Liver (tissue), 10 donors: ENCODE measurements at places on chromosomes 7 and 10. TPM values are rescaled to one million over a fixed set of nuclear protein-coding genes. Genes with fewer than 3 reads are reported as not detected.

DNA sequence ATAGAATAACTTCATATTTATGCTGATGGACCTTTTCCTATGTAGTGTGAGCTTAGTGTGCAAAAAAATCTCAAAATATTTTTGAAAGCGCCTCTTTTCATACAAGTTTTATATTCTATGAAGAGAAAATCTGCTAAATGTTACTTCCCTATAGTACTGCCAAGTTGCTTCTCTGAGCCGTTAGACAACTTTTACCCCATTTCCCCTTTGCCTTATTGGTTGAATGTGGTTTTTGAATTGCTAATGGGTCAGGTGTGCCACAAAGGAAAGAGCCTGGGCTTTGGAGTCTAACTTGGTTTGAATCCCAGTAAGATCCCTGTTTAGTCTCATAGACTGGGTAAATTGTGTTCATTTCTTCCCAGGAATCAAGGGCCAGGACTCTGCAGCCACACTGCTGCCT, 261.5 kb downstream of the SNX10 start:
- DNase-seq: no peak

DNA sequence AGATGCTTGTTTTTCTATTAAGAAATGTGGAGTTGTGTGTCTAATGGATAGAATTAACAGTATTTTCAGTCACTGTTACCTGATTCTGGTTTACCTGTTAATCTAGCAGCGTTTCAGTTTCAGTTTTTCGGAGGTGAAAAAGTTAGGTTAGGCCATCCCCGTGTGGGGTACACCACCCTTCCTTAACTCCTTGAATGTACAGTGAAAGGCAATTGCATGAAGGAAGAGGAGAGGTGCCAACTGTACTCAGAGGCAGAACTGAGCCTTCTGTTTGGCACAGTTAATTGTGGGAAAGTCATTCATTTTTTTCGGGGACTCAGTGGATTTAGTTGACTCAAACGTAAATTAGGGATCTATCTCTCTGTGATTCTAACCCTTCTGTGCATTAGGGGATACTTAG, 35.5 kb downstream of the RPA3 start:
- DNase-seq: no peak

DNA sequence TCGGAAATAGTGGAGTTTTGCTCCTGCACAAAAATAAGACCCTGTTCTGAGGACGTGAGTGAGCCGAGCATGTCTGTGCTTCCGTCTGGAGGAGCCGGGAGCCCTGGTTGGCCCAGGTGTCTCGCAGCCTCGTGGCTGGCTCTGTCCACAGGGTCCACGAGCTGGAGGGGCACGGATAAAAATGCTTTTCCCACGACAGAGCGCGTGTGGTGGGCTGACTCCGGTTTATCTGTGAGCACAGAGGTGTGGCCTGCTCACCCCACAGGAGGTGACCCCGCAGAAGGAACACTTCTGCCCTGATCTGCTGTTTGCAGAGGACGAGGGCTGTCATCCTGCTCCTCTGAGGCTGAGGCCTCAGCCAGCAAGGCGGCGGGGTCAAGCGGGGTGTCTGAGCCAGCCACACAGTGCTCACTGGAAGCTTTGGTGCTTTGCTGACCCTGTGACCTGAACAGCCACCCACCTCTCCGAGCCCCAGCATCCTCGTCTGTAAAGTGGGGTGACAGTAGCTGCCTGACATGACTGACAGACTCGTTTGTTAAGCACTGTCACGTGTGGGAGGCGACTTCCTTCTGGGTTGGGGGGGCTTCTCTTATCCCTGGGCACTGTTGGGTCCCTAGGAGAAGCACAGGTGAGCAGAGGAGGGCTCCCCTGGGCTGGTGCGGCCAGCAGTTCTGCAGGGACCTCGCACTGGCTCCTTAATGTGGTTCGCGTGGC, 162.5 kb downstream of the DNAJB6 start:
- no peak for DNase-seq

DNA sequence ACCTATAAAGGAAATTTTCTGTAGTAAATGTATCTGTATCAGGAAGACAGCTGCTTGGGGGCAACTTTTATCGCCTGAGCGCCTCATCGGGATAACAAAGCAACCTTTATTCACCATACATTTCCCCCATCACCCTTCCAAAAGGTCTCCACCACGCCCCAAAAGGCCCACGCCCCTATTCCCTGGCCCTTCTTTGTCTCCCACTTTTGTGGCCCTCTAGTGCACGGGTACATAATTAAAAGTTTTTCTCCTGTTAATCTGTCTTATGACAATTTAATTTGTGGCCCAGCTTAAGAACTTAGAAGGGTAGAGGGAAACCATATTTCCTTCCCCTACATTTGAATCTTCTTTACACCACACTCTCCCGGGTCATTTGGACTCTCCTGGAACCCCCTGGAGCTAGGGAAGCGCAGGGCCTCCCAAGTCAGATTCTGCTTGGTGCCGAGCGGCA, 625 bp downstream of the RP9 start:
- no peak for DNase-seq

GRCh38 chr10:46555713-46556514, 544 bp downstream of the GPRIN2 start:
- no peak for DNase-seq

DNA sequence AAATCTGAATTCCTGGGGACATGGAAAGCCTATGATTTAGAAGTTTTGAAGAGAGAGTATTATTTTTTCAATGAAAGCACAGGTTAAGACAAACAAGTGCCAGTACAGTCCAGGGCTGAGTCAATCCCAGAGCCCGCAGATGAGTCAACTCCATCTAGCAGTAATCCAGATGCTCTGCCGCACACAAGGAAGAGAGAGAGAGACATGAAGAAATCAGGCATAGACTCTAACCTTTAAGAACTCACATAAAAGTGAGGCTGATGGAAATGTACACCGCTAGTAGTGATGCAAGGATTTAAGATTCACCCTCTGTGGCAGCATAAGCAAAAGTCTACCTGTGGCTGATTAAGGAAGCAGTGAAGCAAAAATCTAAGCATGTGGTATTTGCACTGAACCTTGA, 651.5 kb downstream of the TNS3 start:
- no peak for DNase-seq

- no peak for DNase-seq
Measured at GRCh38 chr7:2525658-2526630, 6.4 kb downstream of the LFNG start.

DNA sequence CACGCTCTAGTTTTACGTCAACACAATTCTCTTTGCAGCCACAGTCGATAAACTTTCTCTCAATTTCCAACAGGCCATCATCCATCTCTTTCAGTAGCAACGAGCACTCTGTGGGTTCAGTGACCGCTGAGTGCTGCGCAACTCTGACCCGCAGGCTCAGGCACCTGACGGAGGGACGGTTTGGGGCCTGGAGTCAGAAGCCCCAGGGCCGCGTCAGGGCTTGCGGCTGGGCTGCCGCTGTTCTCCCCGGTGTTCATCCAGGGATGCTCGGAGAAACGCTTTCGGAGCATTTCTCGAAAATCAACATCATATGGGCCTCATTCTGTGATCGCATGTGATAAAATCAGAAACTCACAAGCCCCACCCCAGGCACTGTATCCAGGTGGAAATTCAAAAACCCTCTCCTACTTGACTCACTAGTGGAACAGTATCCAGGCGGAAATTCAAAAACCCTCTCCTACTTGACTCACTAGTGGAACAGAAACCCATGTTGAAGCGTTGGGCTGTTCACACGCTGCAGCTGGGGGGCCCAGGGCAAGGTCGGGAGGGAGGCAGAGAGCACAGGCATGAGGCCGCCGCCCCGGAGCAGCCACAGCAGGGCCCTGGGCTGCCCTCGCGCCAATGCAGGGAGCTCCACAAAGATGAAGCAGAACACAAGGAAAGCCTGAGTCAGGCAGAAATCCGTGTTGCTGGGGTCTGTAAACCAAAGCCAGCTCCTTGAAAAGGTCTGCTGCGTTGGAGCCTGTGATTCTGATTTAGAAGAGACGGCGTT, 73.3 kb upstream of the NKX6-2 start:
- no peak for DNase-seq

DNA sequence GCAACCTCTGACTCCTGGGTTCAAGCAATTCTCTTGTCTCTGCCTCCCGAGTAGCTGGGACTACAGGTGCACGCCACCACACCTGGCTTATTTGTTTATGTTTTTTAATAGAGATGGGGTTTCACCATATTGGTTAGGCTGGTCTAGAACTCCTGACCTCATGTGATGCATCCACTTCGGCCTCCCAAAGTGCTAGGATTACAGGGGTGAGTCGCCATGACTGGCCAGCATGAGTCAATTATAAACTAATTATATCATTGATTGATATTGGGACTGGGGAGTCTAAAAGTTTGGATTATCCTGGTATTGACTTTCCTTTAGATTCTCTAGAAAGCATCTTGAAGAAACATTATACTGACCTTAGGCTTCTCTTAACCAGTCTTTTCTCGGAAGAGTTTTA, 73.9 kb upstream of the CCNY start:
- DNase-seq: no peak

DNA sequence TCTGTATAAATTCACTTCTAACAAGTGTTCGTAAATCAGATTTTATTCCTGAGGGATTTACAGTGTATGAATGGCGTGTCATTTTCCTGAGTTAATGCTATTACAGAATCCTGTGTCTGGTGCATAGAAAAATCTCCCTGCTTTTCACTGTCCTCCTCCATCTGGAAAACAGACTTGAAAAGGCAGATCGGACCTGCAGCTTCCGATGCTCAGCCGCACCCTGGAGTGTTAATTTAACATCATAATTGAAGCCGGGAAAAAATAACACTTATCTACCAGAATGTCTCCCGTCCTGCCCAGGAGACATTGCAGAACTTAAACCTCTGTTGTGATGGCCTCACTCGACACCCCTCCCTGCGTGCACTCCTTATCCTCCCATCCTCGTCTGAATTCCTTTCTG, 442.1 kb upstream of the FOXK1 start:
- DNase-seq: no peak

- no peak for DNase-seq
Measured at GRCh38 chr7:144629011-144629410, 206.8 kb downstream of the TPK1 start.

DNA sequence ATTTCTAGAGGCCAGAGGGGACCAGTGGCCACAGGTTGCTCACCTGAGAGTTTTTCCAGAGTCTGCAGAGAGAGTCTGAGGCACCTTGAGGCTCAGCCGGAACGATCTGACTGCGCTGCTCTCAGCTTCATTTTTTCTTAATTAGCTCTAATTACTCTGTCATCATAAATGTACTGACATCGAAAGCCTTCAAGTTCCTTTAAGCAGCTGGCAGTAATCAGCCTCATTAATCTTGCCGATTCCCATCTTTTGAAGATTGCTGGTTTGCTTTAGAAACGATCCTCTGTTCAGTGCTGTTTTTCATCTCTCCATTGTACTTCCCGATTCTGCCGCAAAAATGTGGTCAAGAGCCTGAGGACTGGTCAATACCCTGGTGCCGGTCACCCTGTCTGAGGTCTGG, 454.7 kb downstream of the TYW1 start:
- DNase-seq: no peak

DNA sequence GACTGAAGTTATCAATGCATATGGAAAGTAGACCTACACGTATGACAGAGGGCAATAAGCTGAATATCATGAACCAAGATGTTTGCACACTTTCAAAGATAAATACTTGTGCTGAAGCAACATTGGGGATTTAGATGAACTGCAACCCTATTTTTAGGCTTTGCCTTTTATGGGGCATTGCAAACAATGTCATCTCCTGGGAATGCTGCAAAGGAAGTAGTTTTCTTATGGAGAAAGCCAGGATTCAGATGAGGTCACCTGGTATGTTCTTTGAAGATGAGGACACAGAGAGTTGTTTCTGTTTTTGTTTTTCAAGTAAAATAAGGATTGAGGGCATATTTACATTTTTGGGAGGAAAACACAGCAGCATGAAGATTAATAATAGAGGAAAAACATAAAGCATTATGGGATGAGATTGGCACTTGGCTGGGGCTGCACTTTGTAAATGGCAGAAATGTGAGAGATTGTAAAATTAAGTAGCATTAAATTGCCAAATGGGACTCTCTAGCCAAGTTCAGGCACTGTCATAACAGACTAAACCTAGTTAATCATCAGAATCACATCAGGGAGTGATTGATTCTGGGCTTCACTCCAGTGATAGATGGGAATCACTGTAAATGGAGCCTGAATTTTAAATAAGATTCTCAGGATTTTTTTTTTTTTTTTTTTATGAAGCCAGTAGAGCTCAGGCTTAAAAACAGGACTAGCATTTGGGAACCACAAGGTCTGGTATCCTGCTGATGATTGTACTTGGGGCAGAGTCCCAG, 63.1 kb downstream of the MALRD1 start:
- DNase-seq: no peak

GRCh38 chr7:46512891-46513413, 591.9 kb upstream of the IGFBP3 start:
- DNase-seq: no peak

- DNase-seq: no peak
Measured at GRCh38 chr10:87700031-87700796, 40.5 kb downstream of the PAPSS2 start.

DNA sequence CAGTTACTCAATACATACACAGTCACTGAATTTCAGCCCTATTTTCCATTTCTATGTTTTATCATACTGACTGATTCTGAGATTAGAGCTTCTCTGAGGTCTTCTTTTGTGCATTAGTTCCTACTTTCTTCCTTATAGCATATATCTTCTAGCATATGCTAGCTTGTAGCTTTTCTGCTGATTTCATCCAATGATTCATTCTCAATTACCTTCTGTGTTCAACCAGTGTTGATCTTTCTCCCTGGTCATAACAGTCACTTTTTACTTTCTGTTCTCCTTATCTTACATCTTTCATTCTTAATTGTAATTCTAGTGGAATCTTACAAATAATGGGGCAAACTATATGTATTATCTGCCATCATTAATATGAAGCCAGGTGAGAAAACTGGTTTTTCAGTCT, 159.5 kb upstream of the HGF start:
- DNase-seq: no peak

- no peak for DNase-seq
Measured at GRCh38 chr7:123070702-123071286, 75.3 kb upstream of the TAS2R16 start.

- DNase-seq: no peak
Measured at GRCh38 chr7:143104759-143105158, 27.1 kb upstream of the PIP start.

DNA sequence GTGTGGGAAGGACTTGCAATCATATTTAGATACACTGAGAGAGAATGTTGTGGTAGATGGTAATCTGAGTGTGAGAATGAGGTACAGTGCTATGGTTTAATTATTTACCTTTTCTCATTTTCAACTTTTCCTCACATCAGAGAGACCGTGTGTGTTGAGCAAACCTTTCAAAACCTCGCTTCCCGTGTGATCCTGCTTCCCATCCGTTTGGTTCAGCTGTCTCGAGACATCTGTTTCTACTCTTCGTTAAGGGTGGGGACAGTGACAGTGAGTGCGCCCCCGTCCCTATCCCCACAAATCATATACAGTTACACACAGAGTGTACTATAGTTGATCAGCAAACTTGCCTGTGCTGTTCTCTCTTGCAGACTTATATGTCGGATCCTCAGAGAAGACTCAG, 33.0 kb upstream of the NOBOX start:
- DNase-seq: no peak

Gene GPRIN2
- 1.3 TPM for total RNA-seq

Gene DDC
- total RNA-seq: 74.9 TPM

Gene TMEM273
- 3.3 TPM for total RNA-seq

Gene TRIM50
- total RNA-seq: 0.17 TPM

Gene MRPL32
- 42.1 TPM for total RNA-seq

Gene NPY4R2
- not detected for total RNA-seq

Gene VWA2
- 0.25 TPM for total RNA-seq

Gene IDE
- 17.7 TPM for total RNA-seq

Gene GPR141
- total RNA-seq: 2.9 TPM
